Daoy (cell line): ENCODE measurements at places on chromosomes 7 and 10.

DNA sequence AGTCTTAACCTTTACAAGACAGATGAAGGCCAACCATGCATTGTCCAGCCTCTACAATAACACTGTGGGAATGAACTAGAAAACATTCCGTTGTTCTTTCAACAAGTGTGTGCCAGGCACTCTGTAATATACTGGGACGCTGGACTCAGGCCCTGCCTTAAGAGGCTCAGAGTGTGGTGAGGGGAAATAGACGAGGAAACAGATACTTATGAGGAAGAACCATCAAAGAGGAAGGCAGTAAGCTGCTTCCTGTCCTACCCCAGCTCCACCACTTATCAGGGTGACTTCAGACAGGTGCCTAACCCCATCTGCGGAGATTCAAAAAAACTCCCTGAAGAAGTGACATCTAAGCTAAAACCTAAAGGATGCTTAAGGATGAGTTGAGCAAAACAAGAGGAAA lies 8.9 kb upstream of the TRIM8 start:
- DNase-seq, result no peak

GRCh38 chr10:44459671-44460070 lies 74.8 kb upstream of the CXCL12 start:
- DNase-seq, result no peak

DNA sequence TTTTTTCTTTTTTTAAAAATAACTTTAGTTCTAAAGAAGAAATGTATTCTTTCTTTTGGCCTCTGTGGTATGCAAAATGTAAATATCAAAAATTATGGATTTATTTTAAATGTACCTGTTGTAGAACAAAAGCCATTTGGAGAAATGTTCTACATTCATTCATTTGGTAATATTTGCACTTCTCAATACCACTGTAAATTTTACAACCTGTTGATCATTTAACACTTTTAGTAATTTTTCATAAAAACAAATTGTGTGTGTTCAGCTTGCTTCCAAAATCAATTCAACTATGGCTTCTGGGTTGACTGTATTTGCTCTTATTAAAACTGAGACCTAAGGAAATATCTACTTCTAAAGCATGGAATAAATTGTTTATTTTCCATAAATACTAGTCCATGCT lies 2.3 kb upstream of the IGF2BP3 start:
- no peak for DNase-seq

GRCh38 chr10:68239596-68240150 lies 7.8 kb upstream of the ATOH7 start:
- no peak for DNase-seq

- no peak for DNase-seq
These were observed 26.1 kb upstream of the VCL start for GRCh38 chr10:73971636-73972354.

DNA sequence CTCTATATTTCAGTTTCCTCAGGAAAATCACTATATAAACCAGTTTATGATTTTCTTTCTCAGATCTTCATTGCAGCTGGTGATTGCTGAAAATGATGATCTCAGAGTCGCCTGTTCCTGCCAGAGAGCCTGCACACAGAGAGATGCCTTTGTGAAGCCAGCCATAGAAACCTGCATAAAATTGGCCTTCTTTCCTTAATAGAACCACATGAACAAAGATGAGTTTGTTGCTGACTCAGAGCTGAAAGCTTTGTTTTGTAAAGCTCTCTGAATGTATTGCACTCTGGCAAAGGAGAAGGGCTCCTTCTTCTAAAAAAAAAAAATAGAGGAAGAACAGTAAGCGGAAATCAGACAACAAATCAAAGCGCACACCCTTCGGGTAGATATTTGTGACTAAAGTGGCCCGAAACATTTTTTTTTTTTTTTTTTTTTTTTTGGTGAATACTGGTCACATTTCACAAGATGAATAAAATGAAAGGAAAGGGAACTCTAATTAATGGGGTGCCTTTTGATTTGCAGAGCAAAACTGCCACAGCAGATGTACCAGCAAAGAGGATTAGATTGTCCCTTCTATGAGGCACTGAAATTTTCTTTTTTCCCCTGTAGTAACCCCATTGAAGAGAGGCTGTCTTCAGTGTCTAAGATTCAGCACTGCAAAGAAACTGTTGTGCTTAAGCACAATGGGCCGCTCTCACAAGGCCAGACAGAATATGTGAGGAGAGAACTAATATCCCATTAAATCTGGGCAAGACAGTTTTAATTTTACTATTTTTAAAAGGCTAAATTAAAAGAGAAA lies 75.1 kb upstream of the PTPRZ1 start:
- peak; percentile 31 for DNase-seq

- peak; percentile 15 for DNase-seq
These were observed 29.0 kb downstream of the AKR1D1 start for GRCh38 chr7:138105221-138105620.

DNA sequence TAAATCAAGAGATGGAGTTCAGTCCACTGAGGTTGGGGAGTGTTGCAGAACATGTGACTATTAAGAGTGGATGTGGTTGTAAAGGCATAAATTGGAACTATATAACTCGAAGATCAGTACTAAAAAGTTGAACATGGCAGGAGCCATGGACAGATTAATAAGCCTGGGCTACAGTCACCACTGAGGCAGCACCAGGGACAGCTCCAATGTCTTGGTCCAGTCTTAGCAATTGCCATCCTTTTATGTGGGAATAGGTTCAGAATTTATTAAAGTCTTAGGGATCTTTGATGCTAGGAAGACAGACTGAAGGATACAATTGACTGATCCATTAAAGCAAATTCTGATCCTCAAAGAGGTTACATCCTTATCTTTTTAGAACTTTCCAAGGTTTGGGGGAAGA lies 156.6 kb downstream of the ADRA2A start:
- DNase-seq, result no peak

- peak; percentile 97 for DNase-seq
These were observed at the start of gene FAM200A for GRCh38 chr7:99551767-99552463. Gene FAM200A, minus strand, starts transcription at chr7:99552114. Its CDS starts 3,707 bp downstream, at chr7:99548407.

DNA sequence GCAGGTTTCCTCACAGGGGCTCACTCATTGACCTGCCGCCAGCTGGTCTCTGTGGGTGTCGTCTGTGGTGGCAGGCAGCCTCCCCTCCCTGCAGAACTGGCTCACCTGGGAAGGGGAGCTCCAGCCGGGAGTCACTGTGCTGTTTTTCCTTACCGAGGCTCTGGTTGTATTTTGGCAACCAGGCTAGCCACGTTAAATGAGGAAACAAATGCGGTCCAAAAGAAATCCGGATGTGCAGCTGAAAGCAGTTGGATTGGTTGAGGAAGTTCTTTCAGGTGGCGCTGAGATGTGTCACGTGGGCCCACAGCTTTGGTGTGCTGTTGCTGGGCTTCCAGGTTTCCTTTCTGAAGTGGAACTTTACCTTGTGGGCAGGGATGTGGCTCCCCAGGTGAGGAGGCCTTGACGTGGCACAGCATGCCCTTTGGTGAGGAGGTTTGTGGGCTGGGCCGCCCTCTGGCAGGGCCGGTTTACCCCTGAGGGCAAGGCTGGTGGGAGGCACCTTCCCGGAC lies 14.2 kb downstream of the MTURN start:
- no peak for DNase-seq

GRCh38 chr10:77513220-77513619 lies 124.4 kb downstream of the KCNMA1 start:
- DNase-seq, result no peak

- DNase-seq, result no peak
These were observed 16.3 kb downstream of the CYP2W1 start for GRCh38 chr7:999149-999879.

- peak; percentile 6 for DNase-seq
These were observed 1.4 kb downstream of the HABP2 start for GRCh38 chr10:113554214-113554613.

- DNase-seq, result no peak
These were observed 26.0 kb upstream of the PRLHR start for GRCh38 chr10:118621304-118621942.

DNA sequence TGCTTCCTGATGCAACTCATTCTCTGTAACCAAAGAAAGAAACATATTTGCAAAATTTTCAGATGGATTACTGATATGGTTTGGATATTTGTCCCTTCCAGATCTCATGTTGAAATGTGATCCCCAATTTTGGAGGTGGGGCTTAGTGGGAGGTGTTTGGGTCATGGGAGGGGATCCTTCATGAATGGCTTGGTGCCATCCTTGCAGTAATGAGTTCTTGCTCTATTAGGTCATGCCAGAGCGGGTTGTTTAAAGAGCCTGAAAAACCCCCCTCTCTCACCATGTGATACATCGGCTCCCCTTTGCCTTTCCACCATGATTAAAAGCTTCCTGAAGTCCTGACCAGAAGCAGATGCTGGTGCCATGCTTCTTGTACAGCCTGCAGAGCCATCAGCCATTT lies 43.8 kb upstream of the PRKG1 start:
- DNase-seq, result peak; percentile 4

DNA sequence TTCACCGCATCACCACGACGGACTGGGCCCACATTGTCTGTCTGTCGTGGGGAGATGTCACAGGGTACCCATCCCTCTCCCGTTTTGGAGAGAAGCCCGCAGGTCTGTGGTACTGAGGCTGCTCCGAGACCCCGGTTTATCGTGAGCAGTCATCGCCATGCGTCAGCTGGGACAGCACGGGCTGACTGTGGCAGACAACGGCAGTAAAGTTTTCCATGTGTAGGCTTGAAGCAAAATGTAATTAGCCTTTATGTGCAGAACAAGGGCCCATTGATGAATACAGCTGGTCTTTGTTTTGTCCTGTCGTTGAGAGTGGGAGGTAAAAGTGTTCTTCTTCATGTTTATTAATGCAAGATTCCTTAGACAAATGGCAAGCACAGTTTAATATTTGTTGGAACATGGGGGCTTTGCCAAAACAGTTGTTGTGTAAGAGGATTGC lies 167.4 kb upstream of the SH2B2 start:
- no peak for DNase-seq

DNA sequence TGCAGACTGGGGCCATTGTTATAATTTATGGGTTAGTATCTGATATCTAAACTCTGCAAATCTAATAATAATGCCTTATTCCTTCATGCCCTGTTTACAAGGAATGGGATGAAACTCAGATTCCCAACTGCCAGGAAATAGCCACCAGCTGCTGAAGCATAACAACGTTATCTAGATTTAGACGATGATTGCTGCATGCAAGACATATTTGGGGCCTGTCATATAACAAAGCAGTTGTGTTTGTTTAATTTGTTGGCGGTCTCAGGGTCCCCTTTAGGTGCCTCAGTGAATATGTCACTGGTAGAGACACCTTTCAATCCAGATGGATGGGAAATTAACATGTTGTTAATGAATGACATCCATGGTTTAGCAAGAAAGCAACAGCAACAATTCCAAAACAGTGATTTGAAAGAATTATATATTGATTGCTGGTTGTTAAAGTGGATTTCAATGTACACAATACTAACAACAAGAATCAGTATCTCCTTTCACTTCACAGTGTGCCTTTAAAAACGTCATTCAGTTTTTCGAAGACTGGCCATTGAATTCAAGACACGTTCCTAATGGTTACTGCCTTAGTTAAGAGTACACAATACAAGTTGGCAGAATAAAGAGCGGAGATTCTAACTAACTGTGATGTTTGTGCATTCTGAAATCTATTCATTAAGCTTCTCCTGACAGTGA lies 860.6 kb upstream of the CELF2 start:
- DNase-seq, result no peak

- no peak for DNase-seq
These were observed 477.4 kb upstream of the KLF6 start for GRCh38 chr10:4262449-4262848.

GRCh38 chr7:97133159-97133558 lies 15.7 kb downstream of the SDHAF3 start:
- no peak for DNase-seq

DNA sequence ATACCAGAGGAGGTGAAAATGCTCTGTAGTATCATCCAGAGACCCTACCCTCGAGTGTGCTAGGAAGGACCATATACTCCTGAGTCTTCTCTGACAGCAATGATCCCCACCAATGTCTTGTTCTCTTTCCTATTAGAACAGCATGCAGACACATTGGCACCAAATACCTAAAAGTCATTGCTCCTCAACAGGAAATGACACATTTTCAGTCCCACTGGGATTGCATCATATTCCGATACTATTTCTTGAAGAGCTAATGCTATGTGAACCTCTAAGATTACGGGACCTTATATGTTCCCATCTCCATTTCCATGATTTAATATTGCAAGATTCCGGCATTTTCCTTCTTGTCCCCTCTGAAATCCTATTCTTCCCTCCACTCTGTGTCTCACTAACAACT lies 177.4 kb downstream of the NRP1 start:
- DNase-seq, result peak; percentile 31

- DNase-seq, result no peak
These were observed 8.1 kb downstream of the TRIM8 start for GRCh38 chr10:102652170-102652916.

GRCh38 chr7:22185559-22185958 lies 171.4 kb downstream of the RAPGEF5 start:
- DNase-seq, result no peak

DNA sequence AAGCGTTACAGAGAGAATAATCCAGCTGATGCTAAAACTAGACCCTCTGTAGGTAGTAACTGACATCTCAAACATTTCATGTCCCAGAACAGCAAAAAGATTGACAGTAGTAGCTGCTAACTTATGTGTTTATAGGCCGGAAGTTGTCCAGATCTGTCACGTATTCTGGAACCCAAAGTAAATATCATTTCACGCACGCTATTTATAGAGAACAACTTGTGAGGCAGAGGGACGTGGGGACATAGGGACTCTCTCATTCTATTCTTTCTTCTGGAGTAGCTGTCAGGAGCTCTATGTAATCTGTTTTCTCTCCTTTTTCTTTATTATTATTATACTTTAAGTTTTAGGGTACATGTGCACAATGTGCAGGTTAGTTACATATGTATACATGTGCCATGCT lies 22.3 kb downstream of the AGK start:
- no peak for DNase-seq

DNA sequence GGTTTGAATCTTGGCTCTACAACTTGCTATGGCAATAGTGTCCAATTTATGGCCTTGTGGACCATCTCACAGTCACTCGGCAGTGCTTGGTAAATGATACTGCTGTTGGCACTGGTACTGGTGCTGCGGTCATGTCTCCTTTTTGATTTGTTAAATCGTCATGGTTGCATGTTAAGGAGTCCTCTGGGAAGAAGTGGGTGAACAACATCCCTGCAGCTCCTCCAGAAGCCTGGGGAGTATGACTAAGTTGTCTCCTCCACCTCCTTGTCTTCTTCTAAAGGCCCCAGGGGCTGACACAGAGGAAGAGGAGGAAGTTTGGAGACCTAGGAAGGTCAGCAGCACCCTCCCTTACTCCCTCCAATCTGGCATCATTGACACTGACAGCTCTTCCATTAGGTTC lies 8.5 kb downstream of the ITPRIP start:
- DNase-seq, result peak; percentile 81

DNA sequence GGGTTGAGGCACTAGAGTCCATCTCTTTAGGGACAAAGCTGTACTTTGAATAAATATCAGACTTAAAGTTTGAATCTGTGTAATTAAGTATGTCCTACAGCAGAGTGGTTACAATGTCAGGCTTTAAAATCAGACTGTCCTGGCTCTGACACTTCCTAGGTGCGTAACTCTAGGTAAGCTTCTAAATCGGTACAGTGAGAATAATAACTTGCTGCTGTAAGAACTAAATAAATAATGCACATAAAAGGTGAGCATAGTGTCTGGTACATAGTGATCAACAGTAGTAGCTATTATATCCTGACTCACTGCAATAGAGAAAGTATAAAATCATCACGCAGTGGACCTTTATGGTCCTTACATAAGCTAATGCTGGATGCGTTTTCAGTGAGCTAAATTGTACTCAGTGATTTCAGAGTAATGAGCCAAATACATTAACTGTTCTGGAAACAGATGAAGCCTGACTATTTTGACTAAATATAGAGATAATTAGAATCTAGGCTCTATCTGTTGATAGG lies 72.2 kb upstream of the PDK4 start:
- DNase-seq, result no peak
